ENCODE measurements at places on chromosomes 2 and 18.

DNA sequence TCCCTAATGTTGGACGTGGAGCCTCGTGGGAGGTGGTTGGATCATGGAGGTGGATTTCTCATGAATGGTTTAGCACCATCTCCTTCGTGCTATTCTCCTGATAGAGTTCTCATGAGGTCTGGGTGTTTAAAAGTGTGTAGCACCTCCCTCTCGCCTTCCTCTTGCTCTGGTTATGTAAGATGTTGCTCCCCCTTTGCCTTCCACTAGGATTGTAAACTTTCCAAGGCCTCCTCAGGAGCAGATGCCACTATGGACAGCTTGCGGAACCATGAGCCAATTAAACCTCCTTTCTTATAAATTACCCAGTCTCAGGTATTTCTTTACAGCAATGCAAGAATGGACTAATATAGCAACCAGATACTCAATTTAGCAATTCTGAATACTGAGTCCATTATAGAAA, 82.4 kb upstream of the PELI1 start:
- DNase-seq: no peak

DNA sequence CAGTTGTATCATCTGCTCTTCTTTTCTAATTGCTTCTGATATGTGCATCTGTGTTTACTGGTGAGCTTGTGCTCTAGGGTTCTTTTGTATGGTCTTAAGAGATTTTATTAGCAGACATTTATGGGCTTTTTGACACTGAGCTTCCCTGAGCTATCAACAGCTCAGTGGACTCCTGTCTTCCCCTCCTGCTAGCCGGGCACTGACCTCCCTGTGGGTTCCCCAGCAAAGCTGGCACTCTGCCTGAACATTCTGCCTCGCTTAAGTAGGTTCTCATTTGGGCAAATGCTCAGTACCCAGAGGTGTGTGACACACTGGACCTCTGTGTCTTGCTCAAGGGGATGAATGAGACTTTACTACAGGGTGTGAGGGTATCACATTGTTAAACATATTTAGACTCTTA, 15.8 kb downstream of the TRAF3IP1 start:
- DNase-seq: no peak

- no peak for DNase-seq
Measured at GRCh38 chr2:127101048-127101611, 5.8 kb downstream of the BIN1 start.

- DNase-seq: no peak
Measured at GRCh38 chr18:4544142-4544541, 89.0 kb upstream of the DLGAP1 start.

- no peak for DNase-seq
Measured at GRCh38 chr18:78421392-78421791, 558.2 kb upstream of the SALL3 start.

Measured in CD4-positive, alpha-beta T cell treated with Interleukin-2 at 100 ng/mL for 4 hours (primary cell).